ENCODE measurements at places on chromosomes 2 and 18. TPM values are rescaled to one million over a fixed set of nuclear protein-coding genes. Genes with fewer than 3 reads are reported as not detected.

Gene ADGRF3
- total RNA-seq = under 0.01 TPM

Gene CFC1
- total RNA-seq = not detected

Gene CTLA4
- total RNA-seq = 1.7 TPM

Gene REEP1
- total RNA-seq = under 0.01 TPM

Gene MERTK
- 1.7 TPM for total RNA-seq

Gene TAF1B
- 30.3 TPM for total RNA-seq

Gene SPP2
- total RNA-seq = not detected

All from regular cardiac myocyte (primary cell).